ENCODE measurements at places on chromosomes 16 and 17. TPM values are rescaled to one million over a fixed set of nuclear protein-coding genes. Genes with fewer than 3 reads are reported as not detected.

The XYLT1 gene
- total RNA-seq, result 12.8 TPM

The ITGB3 gene
- total RNA-seq, result 1.2 TPM

The PPM1E gene
- 0.09 TPM for total RNA-seq

The CDRT15 gene
- not detected for total RNA-seq

The SLC6A2 gene
- total RNA-seq, result not detected

The HOXB7 gene
- 28.2 TPM for total RNA-seq

The KRTAP4-1 gene
- total RNA-seq, result 0.49 TPM

The GGT6 gene
- total RNA-seq, result not detected

The DHX58 gene
- 0.79 TPM for total RNA-seq

The ADGRG1 gene
- total RNA-seq, result 195 TPM

The SPPL2C gene
- total RNA-seq, result not detected

The SOCS3 gene
- total RNA-seq, result 11.3 TPM

The CBX2 gene
- 50.0 TPM for total RNA-seq

The MYH1 gene
- total RNA-seq, result not detected

The NOG gene
- total RNA-seq, result 0.32 TPM

The GRAP gene
- total RNA-seq, result not detected

The ATAD5 gene
- total RNA-seq, result 21.8 TPM

The RAMP2 gene
- 24.3 TPM for total RNA-seq

The NTN1 gene
- total RNA-seq, result 0.86 TPM

The FOXC2 gene
- not detected for total RNA-seq

The FNDC8 gene
- total RNA-seq, result not detected

The ZFHX3 gene
- total RNA-seq, result 39.9 TPM

The GAST gene
- not detected for total RNA-seq

The SLFN14 gene
- not detected for total RNA-seq

The QPRT gene
- 176 TPM for total RNA-seq

The CCDC78 gene
- total RNA-seq, result 3.5 TPM

The EVPL gene
- 0.46 TPM for total RNA-seq

The ZDHHC7 gene
- 85.7 TPM for total RNA-seq

The CDH1 gene
- 783 TPM for total RNA-seq

The GNGT2 gene
- total RNA-seq, result not detected

The EPN3 gene
- total RNA-seq, result 53.2 TPM

The SDR42E2 gene
- total RNA-seq, result not detected

The WFIKKN1 gene
- total RNA-seq, result 0.39 TPM

The CCL16 gene
- total RNA-seq, result not detected

The CES3 gene
- total RNA-seq, result 0.95 TPM

The ZP2 gene
- not detected for total RNA-seq

The CTRB2 gene
- not detected for total RNA-seq
